ENCODE measurements at places on chromosomes 11 and 22.

GRCh38 chr11:40388097-40388818, 1071.2 kb downstream of the LRRC4C start:
- peak; percentile 13 for DNase-seq

GRCh38 chr11:82927264-82927880, 25.8 kb downstream of the DDIAS start:
- DNase-seq: peak; percentile 43

DNA sequence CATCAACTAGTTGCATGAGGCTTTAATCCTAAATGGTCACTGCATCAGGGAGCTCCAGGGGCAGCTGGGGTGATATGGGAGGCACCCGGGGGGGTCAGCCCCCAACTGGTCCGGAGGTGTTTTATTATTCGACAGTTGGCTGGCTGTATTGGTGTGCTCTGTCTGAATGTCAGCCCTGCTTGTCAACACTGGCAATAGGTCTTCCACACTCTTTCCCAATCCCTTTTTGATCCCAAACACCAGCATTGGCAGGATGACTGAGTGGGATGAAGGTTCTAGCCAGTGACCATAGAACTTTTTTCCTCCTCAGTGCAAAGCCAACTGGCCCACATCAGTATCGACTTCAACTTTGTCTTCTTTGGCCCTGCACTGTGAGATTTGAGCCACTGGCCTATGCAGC, 8.9 kb upstream of the LDLRAD3 start:
- no peak for DNase-seq

DNA sequence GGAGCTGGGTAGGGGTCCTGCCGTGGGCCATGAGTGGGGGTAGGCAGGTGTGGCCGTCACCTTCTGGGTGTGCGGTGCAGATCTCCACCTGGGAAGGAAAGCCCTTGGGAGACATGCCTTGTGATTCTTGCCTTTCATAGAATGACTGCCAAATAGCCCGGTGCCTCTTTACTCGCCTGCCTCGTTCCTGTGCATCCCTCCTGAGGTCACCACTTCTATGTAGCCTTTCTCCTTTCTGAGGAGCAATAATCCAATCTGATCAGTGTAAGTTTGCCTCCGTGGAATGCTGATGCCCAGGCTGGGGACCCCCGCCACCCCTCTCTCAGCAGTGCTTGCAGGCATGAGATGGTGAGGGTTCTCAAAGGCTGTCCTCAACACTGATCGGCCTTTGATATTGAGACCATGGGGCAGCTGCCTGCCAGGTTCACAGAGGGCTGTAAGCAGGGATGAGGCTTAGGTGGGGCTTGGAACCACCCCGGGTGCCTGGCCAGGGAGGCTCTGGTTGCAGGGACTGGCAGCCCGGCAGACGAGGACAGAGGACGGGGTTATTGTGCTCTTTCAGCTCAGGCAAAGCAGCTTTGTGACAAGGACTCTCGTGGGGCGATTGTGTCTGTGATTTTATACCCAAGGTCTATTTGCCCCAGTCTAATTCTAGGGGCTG, 86.1 kb upstream of the WNT7B start:
- no peak for DNase-seq

GRCh38 chr11:82507288-82507687, 226.4 kb downstream of the FAM181B start:
- DNase-seq: no peak

GRCh38 chr11:84558085-84558905, 1068.8 kb downstream of the DLG2 start:
- DNase-seq: peak; percentile 20

DNA sequence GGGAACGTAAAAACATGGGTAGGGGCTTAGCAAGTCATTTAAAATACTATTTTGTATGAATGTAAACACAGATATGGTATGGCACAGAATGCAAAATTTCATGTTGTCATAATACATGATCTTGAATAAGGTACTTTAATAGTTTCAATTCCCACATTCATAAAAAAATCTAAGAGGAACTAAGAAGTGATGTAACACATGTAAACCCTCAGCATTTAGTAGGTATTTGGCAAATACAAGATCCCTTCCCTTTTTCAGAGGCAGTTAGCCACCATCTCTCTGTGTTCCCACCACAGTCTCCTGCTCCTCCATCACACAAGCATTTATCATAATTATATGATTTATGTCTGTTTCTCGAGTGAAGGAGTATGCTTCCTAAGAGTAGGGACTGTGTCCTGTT, 251.8 kb downstream of the TENM4 start:
- no peak for DNase-seq

GRCh38 chr22:46115755-46116490, 34.4 kb upstream of the PPARA start:
- DNase-seq: no peak
